ENCODE measurements at places on chromosomes 16 and 17. TPM values are rescaled to one million over a fixed set of nuclear protein-coding genes. Genes with fewer than 3 reads are reported as not detected.

The HBQ1 gene
- not detected for total RNA-seq

The AURKB gene
- 67.6 TPM for total RNA-seq

The SEPTIN1 gene
- not detected for total RNA-seq

The KRTAP3-1 gene
- total RNA-seq: not detected

The CACNG5 gene
- total RNA-seq: not detected

The MT2A gene
- 195 TPM for total RNA-seq

The PRR15L gene
- total RNA-seq: not detected

The AP2B1 gene
- 118 TPM for total RNA-seq

The HOXB2 gene
- total RNA-seq: 8.4 TPM

The EFNB3 gene
- not detected for total RNA-seq

All from Caki2 (cell line).